ENCODE measurements at places on chromosomes 2 and 18.

GRCh38 chr2:105377871-105378270, 21.0 kb downstream of the FHL2 start:
- DNase-seq = no peak

GRCh38 chr2:204691911-204692510, 146.7 kb downstream of the PARD3B start:
- peak; percentile 74 for DNase-seq

GRCh38 chr18:41972067-41972925, 17.3 kb downstream of the PIK3C3 start:
- DNase-seq = no peak

DNA sequence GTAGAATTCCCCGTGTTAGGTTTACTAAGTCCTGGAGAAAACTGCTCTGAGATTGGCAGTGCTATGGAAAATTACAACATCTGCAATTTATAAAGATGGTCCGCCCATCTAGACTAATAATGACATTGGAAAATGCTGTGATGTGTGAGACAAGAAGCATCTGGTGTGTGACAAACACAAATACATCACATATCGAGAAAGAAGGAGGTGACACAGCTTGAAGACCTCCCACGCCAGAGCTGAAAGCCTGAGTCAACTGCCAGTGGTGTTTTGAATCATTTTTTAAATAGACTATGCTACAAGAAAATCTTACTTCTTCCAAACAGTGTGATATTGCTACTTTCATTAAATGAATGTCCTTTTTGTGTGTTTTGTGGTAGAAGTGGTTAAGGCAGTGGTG, 8.6 kb upstream of the ANO7 start:
- no peak for DNase-seq

DNA sequence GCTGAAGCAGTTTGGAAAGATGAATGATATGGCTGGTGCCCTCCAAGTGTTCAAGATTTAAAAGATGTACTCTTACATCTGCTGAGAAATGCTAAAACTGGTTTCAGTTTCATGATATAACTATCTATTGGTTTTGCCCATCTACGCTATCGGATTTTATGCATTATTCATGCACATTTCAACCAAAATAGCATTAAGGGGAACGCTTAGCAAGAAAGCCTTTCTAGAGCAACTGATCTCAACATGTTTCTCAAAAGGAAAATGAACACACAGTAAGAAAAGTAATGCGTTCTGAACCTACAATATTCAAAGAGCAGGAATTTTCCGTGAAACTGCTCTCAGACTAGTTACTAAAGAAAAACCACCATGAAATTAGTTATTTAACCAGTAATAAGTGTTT, 93.9 kb downstream of the CABYR start:
- DNase-seq = no peak
